ENCODE measurements at places on chromosomes 7 and 10.

DNA sequence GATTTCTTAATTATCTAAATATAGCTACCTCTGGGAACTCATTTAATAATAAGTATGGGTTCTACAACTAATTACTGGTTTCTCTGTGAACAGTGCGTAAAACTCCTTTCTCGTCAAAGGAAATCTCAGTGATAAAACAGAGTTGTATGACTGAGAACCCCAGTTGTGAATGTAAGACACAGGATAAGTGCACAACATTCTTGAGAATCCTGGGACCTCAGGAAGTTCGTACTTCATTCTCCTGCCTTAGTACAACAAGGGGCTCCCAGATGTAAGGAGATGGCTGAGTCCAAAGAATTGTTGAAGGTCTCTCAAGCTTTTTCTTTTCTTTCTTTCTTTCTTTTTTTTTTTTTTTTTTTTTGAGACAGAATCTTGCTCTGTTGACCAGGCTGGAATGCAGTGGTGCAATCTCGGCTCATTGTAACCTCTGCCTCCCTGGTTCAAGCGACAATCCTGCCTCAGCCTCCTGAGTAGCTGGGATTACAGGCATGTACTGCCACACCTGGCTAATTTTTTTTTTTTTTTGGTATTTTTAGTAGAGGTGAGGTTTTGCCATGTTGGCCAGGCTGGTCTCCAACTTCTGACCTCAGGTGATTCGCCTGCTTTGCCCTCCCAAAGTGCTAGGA, 12.5 kb downstream of the DENND10 start:
- no peak for DNase-seq

DNA sequence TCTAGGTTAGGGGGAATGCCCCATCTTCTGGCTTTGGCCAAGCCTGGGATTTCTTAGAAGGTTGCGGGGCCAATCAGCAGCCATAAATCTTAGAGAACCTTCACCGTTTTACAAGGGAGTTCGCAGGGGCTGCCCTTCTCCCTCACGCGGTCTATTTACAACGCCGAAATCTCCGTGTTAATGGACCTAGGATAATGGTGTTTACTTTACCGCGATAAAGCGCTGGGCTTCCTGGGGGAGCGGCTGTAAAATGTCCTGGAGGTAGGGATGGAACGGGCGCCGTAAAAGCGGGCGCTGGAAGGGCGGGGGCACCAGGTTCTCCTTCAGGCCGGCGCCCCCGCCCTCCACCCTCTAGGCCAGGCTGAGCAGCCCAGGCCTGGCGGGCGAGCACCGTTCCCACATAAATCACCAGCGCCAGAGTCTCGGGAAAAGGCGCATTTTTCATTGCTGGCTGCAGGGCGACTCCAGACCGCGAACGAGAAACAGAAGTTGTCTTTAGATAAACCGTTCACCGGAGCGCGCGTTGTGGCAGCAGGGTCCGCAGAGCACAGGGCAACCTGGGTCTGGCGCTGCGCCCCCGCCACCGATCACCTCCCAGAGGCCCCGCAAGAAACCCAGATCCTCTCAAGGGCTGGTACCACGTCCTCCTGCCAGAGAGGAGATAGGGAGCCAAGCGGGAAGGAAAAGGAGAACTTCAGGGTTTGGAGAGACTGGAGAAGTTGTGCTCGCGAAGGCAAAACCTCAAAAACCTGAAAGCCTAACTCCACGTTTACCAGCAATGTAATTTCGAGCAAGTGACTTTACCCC, 12.5 kb upstream of the NKX2-3 start:
- no peak for DNase-seq

DNA sequence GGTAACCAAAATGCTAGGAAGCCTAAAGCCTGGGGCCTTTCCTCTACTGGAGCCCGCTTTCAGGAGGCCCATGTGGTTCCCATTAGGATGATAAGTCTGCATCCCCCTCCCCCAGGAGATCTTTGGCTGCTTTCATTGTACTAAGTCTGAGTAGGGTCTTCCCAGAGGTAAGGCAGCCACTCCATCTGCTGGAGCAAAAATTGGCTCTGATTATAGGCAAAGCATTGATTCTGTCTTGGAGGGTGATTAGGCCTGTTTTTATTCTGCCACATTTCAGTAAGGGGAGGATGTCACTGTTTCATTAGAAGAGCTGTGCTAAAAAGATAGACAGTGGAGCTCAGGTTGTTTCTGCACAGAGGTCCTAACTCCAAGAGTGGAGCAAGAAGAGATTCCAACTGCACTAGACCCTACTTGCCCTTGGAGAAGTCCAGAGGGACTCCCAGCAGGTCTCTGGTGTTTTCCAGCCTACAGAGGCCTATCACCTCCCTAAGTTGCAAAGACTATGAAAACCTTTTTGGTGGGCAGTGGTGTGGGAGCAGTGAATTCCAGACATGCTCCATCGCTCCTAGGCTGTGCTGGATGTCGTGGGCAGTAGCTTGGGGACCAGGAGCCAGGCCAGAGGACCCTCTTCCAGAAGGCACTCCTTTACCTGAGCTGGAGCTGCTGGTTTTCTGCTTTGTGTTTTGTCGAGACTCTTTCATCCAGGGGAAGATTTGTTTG, 7.1 kb upstream of the HOXA2 start:
- no peak for DNase-seq

DNA sequence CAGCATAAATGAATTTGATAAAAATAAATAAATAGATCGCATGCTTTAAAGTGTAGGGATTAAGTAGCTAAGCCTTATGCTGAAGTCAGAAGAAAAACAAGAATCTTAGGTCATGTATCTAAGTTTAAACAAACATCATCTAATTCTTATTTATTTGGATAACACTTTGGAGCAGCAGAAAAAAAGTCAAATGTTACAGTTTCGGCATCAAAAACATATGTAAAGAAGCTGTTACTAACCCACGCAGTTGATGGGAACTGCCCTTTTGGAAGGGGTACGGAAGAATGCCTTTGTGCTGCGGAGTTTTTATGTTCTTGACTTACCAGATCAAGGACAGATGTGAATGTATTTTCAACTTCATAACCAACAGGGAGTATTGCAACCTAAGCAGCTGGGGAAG, 37.3 kb upstream of the HABP2 start:
- no peak for DNase-seq

DNA sequence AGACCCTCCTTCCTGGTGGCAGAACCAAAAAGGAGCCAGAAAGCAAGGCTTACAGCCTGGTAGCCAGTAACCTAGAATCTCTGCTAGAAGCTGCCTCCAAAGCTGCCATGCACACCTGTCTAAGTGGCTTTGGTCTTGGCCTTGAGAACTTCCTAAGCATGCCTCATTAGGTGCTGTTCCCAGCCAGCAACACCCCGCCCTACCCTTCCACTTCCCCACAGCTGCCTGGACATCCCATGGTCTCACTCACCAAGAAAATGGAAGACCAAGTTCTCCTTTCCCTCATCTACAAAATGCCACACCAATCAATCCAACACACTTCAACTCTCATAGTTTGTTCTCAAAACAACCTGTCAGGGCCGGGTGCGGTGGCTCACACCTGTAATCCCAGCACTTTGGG, 4.2 kb downstream of the PSAP start:
- no peak for DNase-seq

GRCh38 chr7:123115331-123115730, 84.4 kb downstream of the SLC13A1 start:
- no peak for DNase-seq

DNA sequence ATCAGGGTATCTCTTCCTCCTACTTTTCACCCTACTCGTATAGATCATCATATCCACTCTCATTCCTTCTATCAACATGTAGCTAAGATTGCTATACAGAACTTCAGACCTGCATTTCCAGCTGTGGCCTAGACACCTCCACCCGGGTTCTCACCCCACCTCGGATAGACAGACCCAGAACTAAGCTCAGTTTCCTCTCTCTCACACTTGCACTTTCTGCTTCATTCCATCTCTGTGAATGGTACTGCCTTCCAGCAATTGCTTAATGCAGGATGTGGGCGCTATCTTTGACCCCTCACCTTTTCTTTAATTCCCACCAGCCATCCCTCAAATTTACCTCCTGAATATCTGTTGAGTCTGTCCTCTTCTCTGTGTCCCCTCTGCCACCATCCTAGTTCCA, 35.7 kb downstream of the AGK start:
- DNase-seq: no peak

GRCh38 chr10:52688899-52689298, 83.7 kb downstream of the MBL2 start:
- DNase-seq: no peak

DNA sequence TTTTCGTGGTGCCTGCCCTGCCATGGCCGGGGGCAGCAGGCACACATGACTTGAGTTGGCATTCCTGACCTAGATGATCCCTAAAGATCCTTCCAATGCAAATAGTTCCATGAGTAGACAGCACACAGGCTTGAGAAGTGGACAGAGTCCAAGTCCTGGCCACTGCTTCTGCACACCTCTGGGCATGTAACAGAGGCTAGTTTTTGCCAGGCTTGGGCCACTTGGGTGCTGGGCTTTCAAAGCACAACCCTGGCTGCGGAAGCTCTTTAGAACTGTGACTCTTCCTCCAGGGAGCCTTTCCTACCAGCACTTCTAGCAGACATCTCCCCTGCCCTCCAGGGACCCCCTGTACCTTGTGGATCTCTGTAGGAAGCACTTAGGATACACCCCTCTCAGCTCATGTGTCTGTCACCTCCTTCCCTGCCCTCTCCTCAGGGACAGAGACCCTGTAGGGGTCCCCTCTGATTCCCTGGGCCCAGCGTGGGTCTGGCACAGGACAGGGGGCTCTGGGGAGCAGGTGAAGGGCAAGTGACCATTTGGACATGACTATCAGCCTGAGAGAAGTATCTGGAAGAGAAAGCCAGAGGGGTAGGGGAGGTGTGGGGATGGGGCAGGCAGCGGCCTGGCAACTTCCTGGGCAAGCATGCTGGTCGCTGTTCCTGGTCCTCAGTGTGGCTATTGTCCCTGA, 36.2 kb downstream of the ZCCHC24 start:
- DNase-seq: no peak
